ENCODE measurements at places on chromosomes 13 and 19. TPM values are rescaled to one million over a fixed set of nuclear protein-coding genes. Genes with fewer than 3 reads are reported as not detected.

The BCKDHA gene
- total RNA-seq: 45.9 TPM

The ITGBL1 gene
- 38.7 TPM for total RNA-seq

The ATXN8OS gene
- not detected for total RNA-seq

The NCAN gene
- not detected for total RNA-seq

The PSG1 gene
- total RNA-seq: 1.5 TPM

- peak; percentile 64 for DNase-seq
Measured at GRCh38 chr13:44365008-44365407, 8.6 kb upstream of the SERP2 start.

GRCh38 chr19:50242581-50242980 lies 39.2 kb downstream of the MYH14 start:
- DNase-seq: peak; percentile 46

- DNase-seq: no peak
Measured at GRCh38 chr13:77196052-77196618, 130.8 kb downstream of the MYCBP2 start.

GRCh38 chr13:88526186-88526852 lies 855.1 kb downstream of the SLITRK5 start:
- DNase-seq: no peak

DNA sequence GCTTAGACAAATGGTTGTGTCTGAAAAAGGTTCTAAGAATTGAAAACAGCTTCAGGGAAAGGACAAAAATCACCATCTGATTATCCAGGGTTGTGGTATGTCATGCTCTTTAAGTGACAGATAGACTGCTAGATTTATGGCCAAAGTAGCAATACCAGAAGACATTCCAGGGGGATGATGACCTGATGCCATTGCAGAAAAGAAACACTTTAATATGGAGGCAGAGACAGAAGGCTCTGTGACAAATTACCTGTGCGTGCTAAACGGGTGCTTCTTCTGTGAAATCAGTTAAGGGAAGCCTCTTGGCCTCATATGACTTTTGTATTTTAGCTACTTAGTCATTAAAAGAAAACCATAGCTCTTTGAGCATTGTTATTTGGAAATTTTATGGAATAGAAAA lies 144.3 kb upstream of the RNF113B start:
- DNase-seq: no peak

DNA sequence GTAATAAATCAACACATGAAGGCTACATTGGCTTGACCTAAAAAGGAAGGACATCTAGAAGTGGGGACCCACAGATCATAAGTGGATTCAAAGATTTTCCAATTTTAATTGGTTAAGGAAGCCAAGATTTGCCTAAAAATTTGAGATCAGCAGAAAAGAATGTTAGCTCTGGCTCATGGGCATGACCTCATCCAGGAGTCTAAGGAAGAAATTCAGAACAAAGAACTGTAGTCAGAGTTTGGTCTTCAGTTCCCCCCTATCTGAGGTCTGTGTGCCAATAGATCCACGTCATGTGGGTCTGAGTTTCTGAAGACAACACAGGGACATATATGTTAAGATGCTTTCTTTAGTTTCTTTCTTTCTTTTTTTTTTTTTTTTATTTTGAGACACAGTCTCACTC lies 648.8 kb upstream of the SPRY2 start:
- DNase-seq: no peak

GRCh38 chr13:50512474-50513299 lies 330.8 kb downstream of the DLEU7 start:
- peak; percentile 32 for DNase-seq
